Suprapubic skin (tissue), 4 donors: ENCODE measurements at places on chromosomes 7 and 10. TPM values are rescaled to one million over a fixed set of nuclear protein-coding genes. Genes with fewer than 3 reads are reported as not detected.
A peak's percentile ranks its signal among the peaks of the same experiment; 100 is the strongest.

- DNase-seq, result peak; percentile 69
Measured at GRCh38 chr7:34133983-34134782, 228.8 kb downstream of the BMPER start.

- no peak for DNase-seq
Measured at GRCh38 chr10:5816170-5816569, 2.9 kb upstream of the GDI2 start.

AOAH gene
- 1.7 TPM for total RNA-seq

DNA sequence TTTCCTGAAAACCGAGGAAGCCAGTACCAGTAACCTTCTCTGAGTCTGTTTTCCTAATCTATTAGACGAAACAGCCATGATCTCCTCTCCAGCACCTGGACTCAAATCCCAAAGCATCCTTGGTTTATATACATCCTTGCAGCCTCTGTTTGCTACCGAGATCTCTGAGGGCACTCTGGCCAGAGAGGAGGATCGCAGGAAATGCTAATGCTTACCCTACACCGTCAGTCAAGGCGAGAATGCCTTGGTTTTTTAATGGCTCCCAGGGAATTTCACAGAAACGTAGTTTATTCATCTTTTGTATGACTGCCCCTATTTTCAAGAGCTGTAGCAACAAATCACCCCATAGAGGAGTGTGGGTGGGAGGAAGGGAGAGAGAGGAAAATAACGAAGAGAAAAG is 91.5 kb upstream of the CALN1 start:
- no peak for DNase-seq

DNA sequence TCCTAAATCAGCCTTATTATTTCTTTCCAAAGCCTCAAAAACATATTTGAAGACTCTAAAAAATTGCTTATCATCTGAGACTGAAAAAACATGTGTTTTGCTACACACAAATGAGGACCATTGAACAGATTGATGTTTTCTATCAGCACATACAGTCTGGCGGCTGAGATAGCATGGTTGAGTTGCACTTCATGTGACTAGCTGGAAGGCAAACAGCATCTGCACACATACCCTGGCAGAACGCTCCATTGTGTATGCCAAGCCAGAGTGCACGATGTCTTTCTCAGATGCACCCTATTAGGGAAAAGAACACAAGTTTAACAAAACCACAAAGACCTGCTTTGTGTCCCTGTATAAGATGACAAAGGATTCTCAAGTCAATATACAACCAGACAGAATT is 33.0 kb downstream of the FAM25A start:
- no peak for DNase-seq

GRCh38 chr7:98317366-98318040 is 36.0 kb downstream of the BRI3 start:
- no peak for DNase-seq

DNA sequence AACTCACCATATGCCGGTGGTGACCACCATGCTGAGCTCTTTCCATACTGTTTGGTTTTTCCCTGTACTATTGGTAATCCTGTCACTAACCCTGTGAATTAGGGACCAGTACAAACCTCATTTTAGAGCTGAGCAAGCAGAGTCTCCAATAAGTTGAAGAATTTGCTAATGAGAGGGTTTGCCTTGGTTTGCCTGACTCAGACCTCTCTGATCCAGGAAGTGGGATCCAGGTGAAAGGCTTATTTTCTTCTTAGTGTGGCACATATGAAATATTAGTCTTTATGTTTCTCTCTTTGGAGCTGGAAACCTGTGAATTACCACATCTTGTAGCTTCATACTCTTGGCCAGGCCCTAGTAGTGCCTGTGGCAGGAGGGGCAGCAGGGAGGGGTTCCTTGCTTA is 114.1 kb upstream of the IGFBP3 start:
- DNase-seq, result no peak

- no peak for DNase-seq
Measured at GRCh38 chr10:78811174-78811573, 257.6 kb upstream of the ZMIZ1 start.

PURB gene
- 29.3 TPM for total RNA-seq

DNA sequence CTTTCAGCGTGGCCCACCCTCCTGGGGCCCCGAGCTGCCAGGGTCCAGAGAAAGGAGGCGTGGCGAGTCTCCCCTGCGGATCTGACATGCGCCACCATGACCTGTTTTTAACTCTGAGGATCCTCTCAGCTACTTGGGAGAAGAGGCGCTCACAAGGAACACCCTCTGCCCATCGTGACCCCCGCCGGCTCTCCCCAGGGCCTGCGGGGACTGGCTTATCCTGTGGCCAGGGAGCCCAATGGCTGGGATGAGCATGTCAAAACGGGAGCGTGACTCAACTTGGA is 93.7 kb downstream of the EBF3 start:
- no peak for DNase-seq

- DNase-seq, result no peak
Measured at GRCh38 chr7:78141522-78142281, 343.1 kb downstream of the PHTF2 start.

MMD2 gene
- total RNA-seq, result not detected

HTR5A gene
- not detected for total RNA-seq

CLCN1 gene
- total RNA-seq, result not detected

- no peak for DNase-seq
Measured at GRCh38 chr7:7962851-7963250, 5.7 kb upstream of the GLCCI1 start.

DNA sequence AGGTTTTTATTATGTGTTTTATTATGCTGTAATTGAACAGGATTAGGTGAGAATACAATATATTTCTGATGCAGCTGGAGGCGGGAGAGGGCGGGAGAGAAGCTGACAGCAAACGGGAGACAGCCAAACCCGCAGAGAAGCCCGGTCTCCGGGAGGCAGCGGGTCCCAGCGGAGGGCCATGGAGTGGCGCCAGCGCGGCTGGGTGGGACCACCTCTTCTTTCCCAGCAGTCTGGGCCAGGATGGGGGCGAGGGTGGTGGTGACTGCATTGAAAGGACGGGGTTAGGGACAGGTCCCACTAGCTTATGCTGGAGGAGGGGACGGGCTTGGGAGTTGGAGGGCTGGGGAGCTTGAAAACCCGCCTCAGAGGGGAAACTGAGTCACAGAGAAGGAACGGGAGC is 14.5 kb upstream of the KAZALD1 start:
- no peak for DNase-seq

DNA sequence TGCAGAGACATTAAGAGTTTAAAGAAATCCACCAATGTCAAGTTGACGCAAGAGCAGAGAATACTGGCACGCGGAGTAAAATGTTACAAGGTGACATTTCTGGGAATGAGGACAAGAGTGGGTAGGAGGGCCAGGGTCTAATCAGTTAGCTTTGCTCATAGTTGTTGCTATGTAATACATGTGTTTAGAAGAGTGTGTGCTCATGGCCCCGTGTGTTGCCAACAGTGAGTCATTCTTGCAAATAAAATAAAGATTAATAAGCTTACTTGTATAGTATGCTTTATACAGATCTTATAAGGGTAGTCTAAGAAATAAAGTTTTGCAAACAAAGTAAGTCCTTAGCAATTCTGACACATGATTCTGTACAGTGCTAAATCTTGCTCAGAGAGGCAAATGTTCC is 64.5 kb downstream of the DNMBP start:
- peak; percentile 72 for DNase-seq

- DNase-seq, result peak; percentile 16
Measured at GRCh38 chr10:130804281-130804680, 507.2 kb downstream of the TCERG1L start.

DNA sequence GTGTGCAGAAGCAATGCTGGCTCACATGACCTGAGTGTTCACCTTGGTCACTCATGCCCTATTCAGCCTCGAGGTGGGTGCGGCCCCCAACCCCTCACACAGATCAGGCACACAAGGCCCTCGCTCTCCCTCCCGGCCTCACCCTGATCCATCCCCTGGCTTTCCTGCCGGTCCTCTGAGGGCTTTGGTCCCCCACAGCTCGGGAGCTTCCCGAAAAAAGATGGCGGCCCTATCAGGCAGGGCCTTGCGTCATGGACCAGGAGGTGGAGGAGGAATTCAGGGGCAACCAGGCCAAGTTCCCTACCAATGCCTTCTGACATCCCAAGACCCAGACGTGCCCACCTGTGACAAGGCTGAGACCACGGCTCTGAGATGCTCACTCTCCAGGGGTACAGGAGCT is 43.7 kb upstream of the DNAAF5 start:
- peak; percentile 55 for DNase-seq

DNA sequence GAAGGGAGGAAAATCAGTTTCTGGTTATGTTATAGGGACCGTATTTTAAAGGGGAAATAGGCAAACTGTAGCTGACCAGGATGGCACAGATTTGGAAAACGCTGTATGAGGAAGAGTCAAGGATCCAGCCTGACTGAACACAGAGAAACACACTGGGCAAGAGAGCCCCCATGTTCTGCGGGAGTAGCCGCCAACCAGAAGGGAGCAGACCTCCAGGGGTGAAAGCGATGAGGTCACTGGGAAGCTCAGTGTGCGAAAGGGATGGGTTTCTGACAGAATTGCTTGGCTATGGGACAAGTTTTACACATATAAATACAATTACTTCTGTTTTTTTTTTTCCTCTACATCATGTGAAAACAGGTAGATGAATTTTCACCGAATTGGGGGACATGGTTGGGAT is 291.6 kb upstream of the PODXL start:
- no peak for DNase-seq

DNA sequence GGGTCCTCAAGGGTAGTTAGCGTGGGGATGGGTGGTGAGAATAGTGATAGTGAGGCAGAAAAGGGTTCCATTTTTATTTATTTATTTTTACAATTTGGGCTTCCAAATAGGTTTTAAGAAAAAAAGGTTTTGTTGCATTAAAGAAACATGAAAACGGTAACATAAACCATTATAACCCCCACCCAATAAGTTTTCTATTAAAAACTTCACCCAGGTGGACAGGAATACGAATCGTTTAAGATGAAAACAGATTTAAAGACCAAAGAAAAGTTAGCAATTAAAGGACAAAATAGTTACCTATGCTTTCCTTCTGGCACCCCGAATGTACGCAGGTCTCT is 78.7 kb downstream of the ZFAND4 start:
- DNase-seq, result no peak

CRPPA gene
- 2.0 TPM for total RNA-seq

DNA sequence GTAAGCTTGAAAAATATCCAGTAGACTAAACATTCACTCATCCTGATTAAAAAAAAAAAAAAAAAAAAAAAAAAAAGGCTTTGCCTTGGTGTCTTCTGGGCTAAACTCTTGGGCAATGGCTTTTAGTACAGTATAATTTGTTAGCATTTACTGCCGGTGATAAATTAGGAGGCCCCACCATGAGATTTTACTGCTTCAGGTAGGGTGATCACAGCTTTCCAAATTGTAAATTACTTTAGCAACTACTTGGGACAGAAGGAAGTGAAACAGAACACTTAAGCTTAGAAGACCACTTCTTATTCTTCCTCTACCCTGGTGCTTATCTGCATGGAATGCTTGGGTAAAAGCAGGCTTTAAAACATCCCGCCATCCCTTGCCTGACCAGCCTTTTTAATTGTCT is 152.1 kb downstream of the HIBADH start:
- DNase-seq, result no peak

DNA sequence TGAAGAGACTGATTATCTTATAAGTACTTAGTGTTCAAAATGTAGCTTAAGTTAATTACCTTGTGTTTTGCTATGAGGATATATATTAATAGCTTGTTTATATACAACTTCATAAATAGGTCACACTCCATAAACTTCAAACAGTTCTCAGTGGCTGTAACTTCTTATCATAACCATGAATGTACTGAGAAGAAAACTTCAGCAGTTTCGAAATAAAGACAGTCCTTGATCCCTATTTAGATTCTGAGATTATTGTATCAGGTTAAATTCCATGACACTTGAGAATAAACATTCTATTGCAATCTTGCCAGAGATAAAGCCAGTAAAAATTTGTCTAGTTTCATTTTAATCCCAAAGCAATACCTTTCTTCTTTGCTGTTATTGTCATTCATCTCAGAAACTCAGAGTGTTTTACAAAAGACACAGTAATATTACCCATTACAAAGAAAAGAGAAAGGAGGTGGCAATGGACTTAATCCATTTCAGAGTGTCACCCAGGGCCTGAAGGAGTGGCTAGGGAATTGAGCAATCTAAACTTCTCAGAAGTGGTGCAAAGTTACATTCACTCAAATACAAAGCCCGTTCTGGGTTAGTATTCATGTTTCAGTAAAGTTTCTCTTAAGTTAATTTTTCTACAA is 403.6 kb downstream of the SEMA3D start:
- DNase-seq, result no peak

DNA sequence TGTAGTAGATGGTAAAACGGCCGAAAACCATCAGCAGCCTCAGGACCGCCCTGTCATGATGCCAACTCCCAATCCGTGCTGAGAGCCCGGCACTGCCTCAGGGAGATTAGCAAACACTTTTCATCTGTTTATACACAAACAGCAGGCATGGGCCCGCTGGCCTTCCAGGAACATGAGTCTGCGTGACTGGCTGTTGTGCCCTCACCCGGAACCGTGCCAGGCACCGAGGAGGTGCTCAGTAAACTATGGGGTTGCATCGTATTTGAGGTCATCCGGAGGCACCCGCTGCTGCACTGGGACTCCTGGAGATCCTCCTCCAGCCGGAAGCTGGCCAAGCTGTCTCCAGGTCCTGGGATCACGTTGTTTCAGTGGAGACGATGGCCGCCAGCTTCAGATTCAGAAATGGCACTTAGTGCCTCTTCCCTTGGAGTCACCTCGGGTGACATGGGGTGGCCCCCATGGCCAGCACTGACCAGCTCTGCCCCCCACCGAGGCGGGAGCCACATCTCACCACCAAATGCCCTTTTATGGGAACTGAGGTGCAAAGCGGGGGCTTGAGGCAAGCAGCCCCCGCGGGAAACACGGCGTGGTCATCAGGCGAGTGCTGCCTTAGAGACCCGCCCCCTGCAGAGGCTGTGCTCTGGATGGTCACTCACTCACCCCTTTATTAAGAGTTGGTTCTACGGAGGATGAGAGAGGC is 585.9 kb downstream of the PTPRN2 start:
- DNase-seq, result no peak

GRCh38 chr10:133062635-133063034 is 25.1 kb upstream of the ADGRA1 start:
- DNase-seq, result no peak

ZNF138 gene
- 61.3 TPM for total RNA-seq

DNA sequence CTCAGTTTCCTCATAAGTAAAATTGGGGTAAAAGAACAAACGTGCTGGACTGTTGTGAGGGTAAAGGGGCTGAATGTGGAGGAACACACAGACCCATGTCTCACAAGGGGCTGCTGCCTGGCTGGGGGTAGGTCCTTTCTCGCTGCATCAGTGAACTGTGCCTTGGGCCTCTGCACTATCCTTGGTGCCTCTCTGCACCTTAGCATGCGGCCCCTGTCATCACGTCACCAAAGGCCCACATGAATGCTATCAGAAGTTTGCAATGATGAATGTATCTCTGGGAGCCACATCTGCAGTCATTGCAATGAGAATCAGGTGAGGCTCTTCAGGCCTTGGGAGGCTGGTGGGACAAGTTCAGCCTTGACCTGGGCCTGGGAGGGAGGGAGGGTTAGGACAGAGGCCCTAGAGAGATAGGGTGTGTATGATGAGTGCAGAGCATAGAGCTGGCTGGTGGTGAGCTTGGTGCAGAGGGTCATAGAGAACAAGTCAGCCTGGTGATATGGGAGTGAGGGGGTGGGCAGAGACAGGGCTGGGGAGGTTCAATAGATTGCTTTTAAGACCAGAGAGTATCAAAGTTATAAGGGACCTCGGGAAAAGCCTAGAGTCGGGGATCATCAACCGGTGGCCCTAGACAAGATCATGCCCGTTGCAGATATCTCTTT is 308.4 kb downstream of the RPS24 start:
- peak; percentile 39 for DNase-seq

- no peak for DNase-seq
Measured at GRCh38 chr10:49500412-49500811, 38.5 kb downstream of the ERCC6 start.

- DNase-seq, result no peak
Measured at GRCh38 chr7:93575555-93576399, 1.3 kb upstream of the CALCR start.

- no peak for DNase-seq
Measured at GRCh38 chr7:46152696-46153095, 231.6 kb upstream of the IGFBP3 start.
